ENCODE measurements at places on chromosomes 5 and 9.

- peak; percentile 64 for DNase-seq
Measured at GRCh38 chr5:180090098-180090768, 18.7 kb upstream of the RNF130 start.

DNA sequence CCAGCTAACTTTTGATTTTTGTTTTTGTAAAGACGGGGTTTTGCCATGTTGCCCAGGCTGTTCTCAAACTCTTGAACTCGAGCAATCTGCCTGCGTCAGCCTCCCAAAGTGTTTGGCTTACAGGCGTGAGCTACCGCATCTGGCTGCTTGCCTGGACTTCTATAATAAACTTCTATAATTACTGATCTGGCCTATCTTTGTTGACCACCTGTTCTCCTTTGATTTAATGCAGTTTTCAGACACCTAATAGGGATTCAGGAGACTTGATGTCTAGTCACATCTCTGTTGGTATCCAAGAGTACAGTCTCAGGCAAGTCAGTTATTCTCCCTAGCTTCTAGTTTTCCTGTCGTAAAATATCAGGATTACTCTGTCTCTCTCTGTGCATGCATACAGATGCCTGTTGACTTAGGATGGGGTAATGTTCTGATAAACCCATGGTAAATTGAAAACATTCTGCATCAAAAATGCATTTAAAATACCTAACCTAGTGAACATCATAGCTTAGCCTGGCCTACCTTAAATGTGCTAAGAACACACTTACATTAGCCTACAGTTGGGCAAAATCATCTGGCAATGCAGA, 51.5 kb upstream of the NR3C1 start:
- no peak for DNase-seq

DNA sequence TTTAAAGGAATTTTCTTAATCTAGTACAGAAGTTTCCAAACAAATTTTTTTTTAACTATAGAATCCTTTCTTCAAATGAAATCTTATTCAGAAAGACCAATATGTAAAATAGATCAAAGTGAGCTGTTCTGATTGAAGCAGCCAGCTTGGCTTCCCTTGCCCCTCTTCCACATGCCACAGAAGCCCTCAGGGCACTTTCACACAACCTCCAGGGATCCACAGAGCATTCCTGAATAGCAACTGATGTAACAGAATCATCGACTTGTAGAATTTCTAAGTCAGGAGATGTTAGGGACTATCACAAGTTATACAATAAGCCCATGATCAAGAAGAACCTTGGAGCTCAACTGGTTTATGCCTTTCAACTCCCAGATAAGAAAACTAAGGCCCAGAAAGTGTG, 427.8 kb upstream of the C9orf72 start:
- no peak for DNase-seq

- no peak for DNase-seq
Measured at GRCh38 chr9:36173861-36174260, 4.7 kb downstream of the CCIN start.

DNA sequence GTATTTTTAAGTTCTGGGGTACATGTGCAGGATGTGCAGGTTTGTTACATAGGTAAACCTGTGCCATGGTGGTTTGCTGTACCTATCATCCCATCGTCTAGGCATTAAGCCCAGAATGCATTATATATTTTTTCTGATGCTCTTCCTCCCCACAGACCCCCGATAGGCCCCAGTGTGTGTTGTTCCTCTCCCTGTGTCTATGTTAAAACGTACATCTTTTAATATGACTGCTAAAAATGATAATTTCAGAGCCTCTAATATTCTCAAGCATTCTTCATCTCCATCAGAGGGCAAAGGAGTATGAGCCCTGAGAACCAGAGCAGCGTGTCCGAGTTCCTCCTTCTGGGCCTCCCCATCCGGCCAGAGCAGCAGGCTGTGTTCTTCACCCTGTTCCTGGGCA, at the start of gene OR1J2:
Gene OR1J2 (plus strand): TSS at position 301 of the 400 bp plus-strand sequence. CDS start 0 bp downstream, at position 301.
- no peak for DNase-seq

DNA sequence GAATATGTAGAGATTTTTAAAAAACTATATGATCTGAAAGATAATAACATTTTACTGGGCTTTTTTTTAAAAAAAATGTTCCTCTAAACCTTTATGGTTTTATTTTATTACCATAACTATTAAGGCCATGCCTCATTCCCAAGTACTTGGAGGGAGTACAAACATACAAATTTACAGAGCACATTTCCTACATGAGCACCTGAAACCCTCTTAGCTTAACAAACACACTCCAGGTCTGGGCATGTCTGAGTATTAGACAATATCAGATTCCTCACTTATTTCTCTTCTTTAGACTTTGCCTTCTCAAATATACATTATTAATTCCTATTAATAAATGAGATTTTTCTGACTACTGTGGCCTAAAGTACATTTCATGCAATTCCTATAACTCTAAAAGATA, 319.2 kb downstream of the SLCO4C1 start:
- DNase-seq = no peak

- DNase-seq = no peak
Measured at GRCh38 chr5:89130851-89131250, 247.9 kb upstream of the MEF2C start.

GRCh38 chr9:73549991-73550390, 398.3 kb downstream of the ANXA1 start:
- DNase-seq = no peak

GRCh38 chr5:107387526-107388140, 283.1 kb downstream of the EFNA5 start:
- no peak for DNase-seq

Data from stimulated activated CD8-positive, alpha-beta memory T cell treated with anti-CD3 and anti-CD28 coated beads, Interleukin-2, amount 100 ng/mL, for 1 hour (primary cell).